ENCODE measurements at places on chromosomes 13 and 19.

GRCh38 chr13:51681037-51681678 lies 96.9 kb downstream of the WDFY2 start:
- DNase-seq, result no peak

DNA sequence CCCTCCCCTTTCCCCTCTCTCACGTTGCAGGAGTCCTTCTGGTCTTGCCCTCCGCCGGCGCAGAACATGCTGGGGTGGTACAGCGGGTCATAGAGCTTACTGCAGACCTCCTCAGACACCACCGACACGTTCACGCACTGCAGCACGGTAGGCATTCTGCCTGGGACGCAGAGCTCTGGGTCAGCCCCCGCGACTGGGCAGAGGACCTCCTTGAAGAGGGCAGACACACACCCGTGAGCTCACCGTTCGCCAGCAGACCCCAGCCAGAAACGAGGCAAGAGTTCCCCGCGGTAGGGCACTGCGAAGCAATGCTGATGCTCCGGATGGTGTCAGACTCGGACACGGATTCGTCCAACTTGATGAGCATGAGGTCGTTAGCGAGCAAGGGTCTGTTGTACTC lies 2.9 kb downstream of the KLK4 start:
- no peak for DNase-seq

DNA sequence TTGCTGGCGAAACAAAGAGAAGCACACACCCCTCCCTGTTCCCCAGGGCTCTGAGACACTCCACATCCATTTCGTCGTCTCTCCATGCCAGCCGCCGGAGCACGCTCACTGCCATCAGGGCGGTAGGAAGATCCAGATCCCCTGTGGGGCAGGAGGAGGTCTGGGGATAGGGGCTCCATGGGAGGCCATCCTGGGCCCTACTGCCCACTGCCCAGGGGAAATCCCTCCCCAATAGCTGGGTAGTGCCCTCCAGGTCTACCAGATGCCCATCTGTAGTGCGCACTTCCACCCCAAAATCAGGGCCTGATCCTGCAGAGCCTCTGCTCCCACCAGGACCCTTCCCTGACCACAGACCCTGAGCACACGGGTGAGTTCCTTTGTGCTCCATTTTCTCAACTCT lies 80.3 kb downstream of the EFNB2 start:
- DNase-seq, result no peak

GRCh38 chr13:102945886-102946285 lies 100.1 kb downstream of the ERCC5 start:
- DNase-seq, result no peak

GRCh38 chr13:53368948-53369347 lies 340.3 kb downstream of the OLFM4 start:
- DNase-seq, result no peak

DNA sequence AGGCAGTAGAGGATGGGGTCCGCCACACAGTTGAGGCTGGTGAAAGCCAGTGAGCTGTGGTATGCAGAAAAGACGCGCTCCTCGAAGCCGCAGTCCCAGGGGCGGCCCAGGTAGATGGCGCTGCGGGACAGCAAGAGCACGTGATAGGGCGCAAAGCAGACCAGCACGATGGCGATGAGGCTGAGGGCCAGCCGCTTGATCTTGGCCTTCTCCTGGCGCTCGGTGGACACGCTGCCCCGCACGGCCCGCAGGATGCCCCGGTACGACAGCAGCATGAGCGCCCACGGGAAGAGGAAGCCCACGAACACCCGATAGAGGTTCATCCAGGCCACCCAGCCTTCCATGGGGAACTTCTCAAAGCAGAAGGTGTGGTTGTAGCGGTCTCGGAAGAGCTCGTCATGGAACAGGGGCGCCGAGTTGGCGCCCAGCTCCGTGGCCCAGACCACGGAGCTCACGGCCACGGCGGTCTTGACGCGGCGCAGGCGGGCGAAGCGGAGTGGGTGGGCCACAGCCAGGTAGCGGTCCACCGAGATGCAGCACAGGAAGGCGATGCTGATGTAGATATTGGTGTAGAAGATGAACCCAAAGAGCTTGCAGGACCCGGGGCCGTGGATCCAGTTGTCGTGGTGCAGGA lies 6.5 kb upstream of the OPA3 start:
- DNase-seq, result no peak

GRCh38 chr19:36256853-36257519 lies 42.1 kb downstream of the ZNF146 start:
- peak; percentile 28 for DNase-seq

GRCh38 chr19:9914315-9915207 lies 21.8 kb downstream of the OLFM2 start:
- peak; percentile 71 for DNase-seq

GRCh38 chr13:64962404-64962803 lies 2267.7 kb downstream of the PCDH9 start:
- DNase-seq, result no peak

GRCh38 chr13:36887758-36888521 lies 32.1 kb downstream of the SMAD9 start:
- DNase-seq, result no peak

- DNase-seq, result no peak
Measured at GRCh38 chr13:21615427-21615826, 11.5 kb upstream of the MICU2 start.

GRCh38 chr13:107835339-107836018 lies 379.9 kb downstream of the LIG4 start:
- no peak for DNase-seq

- DNase-seq, result peak; percentile 50
Measured at GRCh38 chr19:57664269-57665127, 4.2 kb upstream of the ZSCAN4 start.

GRCh38 chr19:32350471-32350865 lies 5.1 kb downstream of the ZNF507 start:
- no peak for DNase-seq

Data from ureter (tissue), 1 donor.